Right hindlimb (tissue), 1 donor: ENCODE measurements at places on chromosomes 6 and 20.

GRCh38 chr20:61731363-61732181, 334.1 kb downstream of the TAF4 start:
- no peak for DNase-seq

- DNase-seq = peak; percentile 36
Measured at GRCh38 chr6:45586216-45587171, 208.8 kb upstream of the SUPT3H start.

DNA sequence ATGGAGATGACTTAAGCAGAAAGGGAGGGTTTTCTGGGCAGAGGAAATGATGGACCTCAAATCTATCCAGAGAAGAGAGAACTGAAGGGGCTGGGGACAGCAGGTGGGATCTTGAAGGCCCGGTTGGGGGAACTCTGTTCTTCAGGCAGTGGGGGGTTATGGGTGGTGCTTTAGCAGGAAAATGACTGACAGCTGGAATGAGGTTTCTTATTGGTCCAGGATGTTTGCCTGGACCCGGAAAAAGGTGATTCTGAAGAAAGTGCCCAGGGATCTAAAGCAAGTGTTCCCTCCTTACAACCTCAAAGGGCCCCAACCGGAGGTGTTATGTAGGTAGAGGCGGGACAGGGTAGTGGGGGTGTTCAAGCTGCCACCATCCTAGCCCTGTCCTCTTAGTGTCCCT, 11.3 kb upstream of the LKAAEAR1 start:
- DNase-seq = no peak

- peak; percentile 64 for DNase-seq
Measured at GRCh38 chr20:24662752-24663365, 193.4 kb downstream of the SYNDIG1 start.
